ENCODE measurements at places on chromosomes 1 and 21.
A peak's percentile ranks its signal among the peaks of the same experiment; 100 is the strongest.

- no peak for DNase-seq
Observed at GRCh38 chr1:229280037-229280828, 9.3 kb downstream of the RAB4A start.

GRCh38 chr1:180579961-180580611 is 21.3 kb downstream of the OVAAL start:
- DNase-seq: no peak

GRCh38 chr1:13616234-13616633 is 32.6 kb downstream of the PDPN start:
- no peak for DNase-seq

- no peak for DNase-seq
Observed at GRCh38 chr1:74526708-74527107, 14.3 kb upstream of the LRRC53 start.

- DNase-seq: no peak
Observed at GRCh38 chr1:155474146-155474545, 88.5 kb downstream of the ASH1L start.

GRCh38 chr1:18363436-18363835 is 117.3 kb upstream of the KLHDC7A start:
- DNase-seq: no peak

DNA sequence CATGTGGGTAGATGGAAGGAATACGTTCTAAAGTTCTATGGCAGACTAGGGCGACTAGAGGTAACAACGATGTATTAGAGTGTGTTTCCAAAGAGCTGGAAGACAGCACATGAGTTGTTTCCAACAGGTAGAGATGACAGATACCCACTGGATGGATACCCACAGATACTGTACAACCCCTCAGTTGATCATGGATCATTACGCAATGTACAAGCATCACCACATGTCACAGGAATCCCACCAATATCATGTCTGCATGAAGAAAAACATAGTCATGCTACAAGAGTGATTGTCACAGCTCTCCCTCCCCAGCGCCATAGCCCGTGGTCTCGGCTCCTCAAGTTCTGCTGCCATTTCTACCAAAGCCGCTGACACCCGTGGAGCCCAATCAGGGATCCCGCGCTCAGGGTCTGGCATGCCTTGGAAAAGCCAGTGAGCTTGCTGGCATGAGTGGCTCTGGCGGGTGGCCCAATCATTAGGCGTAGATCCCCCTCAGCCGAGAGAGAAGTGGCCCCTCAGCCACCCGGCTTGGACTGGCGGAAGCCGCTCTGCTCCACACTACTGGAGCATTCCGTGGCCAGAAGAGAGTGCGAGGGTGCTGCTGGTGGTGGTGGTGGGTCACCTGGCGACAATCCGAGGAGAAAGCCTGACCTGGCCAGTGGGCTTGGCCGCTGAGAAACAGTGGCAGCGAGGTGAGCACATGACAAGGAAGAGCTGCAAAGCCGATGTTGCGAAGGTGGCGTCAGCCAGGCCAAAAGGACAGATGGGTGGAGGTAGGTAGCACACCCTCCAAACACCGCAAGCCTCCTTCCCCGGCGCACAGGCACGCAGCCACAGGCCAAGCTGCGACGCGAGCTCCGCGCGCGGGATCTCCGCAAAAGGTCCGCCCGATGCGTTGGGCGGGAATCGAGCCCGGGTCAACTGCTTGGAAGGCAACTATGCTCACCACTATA is 65.7 kb upstream of the FCGR2A start:
- DNase-seq: no peak

GRCh38 chr1:178121883-178122282 is 28.0 kb downstream of the RASAL2 start:
- no peak for DNase-seq

DNA sequence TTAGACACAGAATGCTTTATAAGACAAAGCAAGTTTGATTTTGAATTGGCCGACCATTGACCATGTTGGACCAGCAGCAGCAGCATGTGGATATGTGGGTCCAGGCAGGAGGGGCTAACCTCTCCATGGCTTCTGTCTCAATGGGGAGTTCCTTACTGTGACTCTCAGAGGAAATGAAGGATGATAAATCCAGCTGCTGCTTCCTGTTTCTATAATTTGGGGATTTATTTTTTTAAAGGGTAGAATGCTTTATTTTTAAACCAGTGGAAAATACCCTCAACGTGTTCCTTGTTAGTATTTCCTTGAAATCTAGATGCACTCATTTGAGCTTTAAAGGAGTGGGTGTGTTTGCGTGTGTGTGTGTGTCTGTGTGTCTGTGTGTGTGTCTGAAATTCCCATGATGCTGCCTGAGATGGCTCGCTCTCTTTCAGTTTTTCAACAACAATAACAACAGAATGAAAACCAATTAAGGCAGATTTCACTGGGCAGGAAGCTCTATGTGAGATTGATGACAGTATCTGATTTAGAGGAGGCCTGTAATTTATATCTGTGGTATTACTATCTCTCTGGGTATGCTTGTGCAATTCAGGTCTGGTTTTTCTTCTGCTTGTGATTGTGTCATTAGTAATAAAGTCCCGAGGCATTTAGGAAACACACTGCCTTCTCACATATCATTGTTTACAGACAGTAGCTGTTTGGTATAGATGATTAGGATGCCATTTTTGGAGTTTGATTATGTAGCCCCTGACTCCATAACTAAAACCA is 86.1 kb upstream of the ZNF326 start:
- no peak for DNase-seq

- no peak for DNase-seq
Observed at GRCh38 chr1:115705963-115706362, 62.6 kb downstream of the CASQ2 start.

- no peak for DNase-seq
Observed at GRCh38 chr1:17437260-17437579, 2.3 kb downstream of the RCC2 start.

- no peak for DNase-seq
Observed at GRCh38 chr21:39616211-39616772, 3.6 kb downstream of the B3GALT5 start.

- no peak for DNase-seq
Observed at GRCh38 chr1:79150576-79150975, 144.0 kb upstream of the ADGRL4 start.

DNA sequence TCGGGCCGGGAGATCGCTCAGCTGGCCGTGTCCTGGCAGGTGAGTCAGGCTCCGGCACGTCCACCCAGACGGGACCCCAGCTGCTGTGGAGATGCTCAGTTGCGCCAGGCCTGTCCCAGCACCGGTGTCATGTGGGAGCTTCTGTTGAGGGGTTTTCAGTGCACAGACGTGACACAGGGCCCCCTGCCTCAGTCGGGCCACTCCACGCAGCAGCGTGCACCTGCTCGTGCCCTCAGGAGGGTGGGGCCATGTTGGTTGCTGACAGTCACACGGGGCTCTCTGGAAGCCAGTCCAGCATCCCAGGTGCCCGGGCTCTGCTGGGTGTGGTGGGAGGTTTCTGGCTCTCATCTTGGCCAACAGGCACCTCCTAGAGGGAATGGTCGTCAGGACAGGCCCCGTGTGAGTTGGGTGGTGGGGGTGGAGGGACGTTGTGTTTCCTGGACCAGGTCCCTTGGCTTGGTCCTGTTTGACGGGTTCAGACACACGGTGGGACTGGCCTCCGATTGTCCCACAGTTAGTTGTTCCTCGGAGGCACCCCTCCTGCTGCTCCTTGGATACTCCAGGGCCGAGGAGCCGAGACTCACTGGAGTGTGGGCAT is 19.2 kb downstream of the ATAD3B start:
- no peak for DNase-seq

DNA sequence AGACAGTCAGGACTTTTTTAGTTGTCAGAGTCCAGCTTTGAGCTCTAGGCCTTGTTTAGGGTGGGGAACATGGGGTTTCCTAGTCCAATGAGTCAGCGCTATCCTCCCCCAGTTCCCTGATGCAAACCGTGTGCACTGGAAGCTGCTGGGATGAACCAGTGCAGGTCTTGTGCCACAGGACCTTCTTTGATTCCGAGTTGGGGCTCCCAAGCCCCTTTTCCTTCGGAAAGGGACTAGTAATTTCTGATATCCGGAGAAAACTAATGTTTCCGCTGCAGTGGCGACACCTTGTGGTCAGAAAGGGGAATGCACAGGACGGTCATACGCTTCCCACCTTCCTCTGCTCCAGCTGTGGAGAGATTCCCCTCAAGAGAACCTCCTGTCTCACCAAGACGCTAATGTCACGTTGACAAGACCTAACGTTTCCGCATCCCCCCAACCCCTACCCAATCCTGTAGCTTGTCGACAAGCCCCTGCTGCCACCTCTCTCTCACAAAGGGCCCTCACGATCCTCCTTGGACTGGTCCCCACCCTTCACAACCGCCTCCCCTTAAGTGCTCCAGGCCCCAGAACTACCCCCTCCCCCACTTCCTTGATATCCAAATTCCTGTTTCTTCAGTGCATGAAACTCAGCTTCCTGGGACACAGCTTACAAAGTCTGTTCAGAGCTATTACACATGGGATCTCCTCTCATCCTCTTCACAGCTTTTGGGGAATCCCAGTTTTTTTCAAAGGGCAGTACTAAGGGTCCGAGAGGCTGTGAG is 30.9 kb downstream of the GPA33 start:
- DNase-seq: peak; percentile 54

DNA sequence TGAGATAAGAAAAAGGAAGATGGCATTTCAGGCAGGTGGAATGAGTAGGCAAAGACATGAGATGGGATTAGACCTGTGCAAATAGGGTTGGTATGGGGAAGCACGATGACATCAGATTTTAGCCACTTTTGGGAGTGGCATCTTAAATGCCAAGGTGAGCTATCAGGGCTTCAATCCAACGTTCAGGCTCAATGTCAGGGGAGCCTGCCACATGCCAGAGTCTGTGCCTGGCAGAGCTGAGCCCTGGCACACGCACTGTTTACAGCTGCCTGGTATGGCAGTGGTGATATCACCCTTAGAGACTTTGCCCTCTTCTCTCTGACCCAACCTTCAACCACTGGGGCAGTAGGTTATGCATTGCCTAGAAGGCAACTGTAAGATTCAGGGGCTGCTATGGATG is 1.1 kb upstream of the GUCA2B start:
- no peak for DNase-seq

GRCh38 chr1:235127732-235128455 is 743 bp downstream of the TOMM20 start:
- DNase-seq: no peak

GRCh38 chr1:229621663-229622062 is 4.3 kb downstream of the TAF5L start:
- DNase-seq: no peak

DNA sequence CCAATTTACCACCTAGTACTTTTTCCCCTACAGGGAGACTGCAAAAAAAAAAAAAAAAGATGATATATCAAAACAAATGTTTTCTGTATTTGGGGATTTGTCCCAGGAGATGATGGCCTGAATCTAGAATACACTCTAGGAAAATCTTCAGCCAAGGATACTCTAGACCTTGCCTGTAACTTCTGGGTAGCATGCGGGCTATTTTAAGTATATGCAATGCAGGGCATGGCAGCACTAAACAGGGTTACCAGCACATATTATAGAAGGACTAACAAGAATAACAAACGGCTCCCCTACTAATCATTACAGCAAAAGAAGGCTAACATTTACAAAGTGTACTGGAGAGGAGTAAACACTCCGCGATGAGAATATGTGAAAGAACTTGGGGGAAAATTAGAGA is 109.6 kb downstream of the GPATCH2 start:
- DNase-seq: no peak

DNA sequence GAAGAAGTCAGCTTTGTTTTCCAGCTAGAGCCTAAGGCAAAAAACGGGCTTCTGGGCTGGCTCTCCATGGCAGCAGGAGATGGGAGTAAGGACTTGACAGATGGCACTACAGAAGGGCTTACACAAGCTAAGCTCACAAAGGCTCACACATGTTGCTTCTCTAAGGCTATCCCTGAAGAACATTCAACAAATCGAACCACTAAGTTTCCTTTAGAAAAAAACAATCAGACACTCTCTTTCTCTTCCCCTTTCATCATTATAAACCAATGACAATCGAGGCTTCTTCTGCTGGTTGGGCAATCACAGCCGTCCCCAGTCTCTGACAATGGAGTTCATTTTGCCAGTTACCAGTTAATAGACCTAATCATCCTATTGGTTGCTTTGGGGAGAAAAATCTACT is 40.5 kb downstream of the TRIT1 start:
- DNase-seq: no peak

- DNase-seq: no peak
Observed at GRCh38 chr1:27571439-27572018, 32.4 kb downstream of the AHDC1 start.

DNA sequence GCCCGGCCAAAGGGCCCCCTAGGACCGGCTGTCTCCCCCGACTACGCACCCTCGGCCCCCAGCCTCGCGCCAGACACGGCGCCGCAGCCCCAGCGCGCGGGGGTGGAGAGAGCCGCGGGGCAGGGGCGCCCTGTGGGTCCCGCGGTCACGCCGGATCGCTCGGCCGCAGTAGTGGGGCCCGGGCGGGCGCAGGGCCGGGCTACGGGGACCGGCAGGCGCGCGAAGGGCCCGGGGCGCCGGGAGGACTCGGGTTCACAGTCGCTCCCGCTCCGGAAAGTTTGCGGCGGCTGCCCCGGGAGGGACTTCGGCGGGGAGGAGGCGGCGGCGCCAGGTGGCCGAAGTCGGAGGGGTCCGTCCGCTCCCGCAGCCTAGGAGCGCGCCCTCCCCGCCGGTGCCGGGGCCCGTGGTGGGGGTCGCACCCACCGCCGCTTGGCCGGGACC is 7.1 kb upstream of the ZNF669 start:
- no peak for DNase-seq

DNA sequence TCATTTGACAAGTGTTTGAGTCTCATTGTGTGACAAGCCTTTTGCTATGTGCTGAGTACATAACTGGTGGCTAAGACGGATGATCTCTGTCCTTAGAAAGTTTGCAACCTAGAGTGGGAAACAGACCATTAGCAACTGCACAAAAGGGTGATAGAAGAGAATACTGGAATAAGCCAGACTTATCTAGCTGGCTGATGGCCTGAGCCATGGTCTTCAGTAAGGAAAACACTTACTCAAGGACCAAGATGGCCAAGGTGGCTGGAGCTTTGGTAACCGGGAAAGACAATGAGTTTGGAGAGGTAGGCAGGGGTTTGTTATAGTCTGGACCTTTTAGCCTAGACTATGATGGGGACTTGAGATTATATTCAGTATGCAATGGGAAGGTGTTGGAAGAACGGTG is 1.6 kb upstream of the TAF12 start:
- DNase-seq: no peak

DNA sequence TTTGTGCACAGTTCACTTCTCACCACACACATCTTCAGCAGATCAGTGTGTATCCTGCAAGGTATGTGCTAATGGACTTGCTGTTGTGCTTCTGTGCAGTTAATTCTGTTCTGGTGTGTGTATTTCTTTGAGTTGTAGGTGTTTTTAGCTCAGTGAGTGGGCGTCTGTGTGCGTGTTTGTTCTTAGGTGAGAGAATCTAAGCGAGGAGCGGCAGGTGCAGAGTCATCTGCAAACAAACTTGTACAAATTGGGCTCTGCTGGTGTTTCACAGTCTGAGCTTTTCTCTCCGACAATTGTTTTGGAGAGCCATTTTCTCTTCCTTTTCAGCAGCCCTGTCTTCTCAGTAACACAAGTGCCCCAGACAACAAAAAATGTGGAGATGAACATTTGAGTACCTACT is 43.6 kb downstream of the ACP6 start:
- DNase-seq: no peak
